Stimulated activated CD4-positive, alpha-beta T cell treated with anti-CD3 and anti-CD28 coated beads, Interleukin-4, amount 100 ng/mL, for 4 hours (primary cell): ENCODE measurements at places on chromosomes 16 and 17.
A peak's percentile ranks its signal among the peaks of the same experiment; 100 is the strongest.

- DNase-seq = no peak
These were observed 2.7 kb downstream of the NUFIP2 start for GRCh38 chr17:29291163-29291752.

- no peak for DNase-seq
These were observed 16.8 kb downstream of the LGALS9 start for GRCh38 chr17:27647765-27648164.

GRCh38 chr17:28584434-28584833, 7.7 kb upstream of the ALDOC start:
- no peak for DNase-seq

GRCh38 chr17:57941384-57942370, 13.5 kb downstream of the CUEDC1 start:
- DNase-seq = no peak

DNA sequence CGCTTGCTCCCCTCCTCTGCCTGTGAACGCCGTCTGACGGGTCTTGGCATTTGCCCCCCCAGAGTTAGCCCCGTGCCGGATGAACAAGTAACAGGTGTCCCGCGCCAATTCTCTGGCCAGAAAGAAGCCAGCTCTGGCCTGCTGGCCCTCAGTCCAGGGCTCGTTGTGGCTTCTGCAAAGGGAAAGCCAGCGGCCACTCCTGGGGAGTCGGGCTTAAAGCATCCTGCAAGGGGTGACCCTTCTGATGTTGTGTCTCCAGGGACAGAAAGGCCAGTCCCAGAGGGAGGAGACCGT, 18.4 kb upstream of the OSGIN1 start:
- DNase-seq = no peak

GRCh38 chr17:48868916-48869500, 23.6 kb upstream of the ATP5MC1 start:
- DNase-seq = no peak

- no peak for DNase-seq
These were observed 44.8 kb upstream of the NOG start for GRCh38 chr17:56548661-56549060.

GRCh38 chr16:10590342-10590741, 9.9 kb upstream of the EMP2 start:
- DNase-seq = no peak

GRCh38 chr16:65641049-65641761, 519.3 kb upstream of the CDH11 start:
- DNase-seq = no peak

DNA sequence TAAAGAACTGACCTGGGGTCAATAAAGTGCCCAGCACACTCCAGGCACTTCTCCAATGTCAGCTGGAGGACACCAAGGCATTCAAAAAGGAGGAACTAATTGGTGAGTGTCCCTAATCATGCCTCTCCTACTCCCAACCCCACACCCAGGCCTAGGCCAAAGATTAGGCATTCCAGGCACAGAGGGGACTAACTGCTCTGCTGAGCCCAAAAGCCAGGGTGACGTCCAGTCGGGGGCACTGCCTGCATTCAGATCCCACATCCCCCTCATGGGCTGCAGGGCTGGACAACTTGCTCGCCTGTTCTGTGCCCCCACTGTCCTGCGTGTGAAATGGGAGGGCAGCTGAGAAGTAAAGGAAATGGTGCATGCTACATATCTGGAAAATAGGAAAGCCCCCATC, 115.4 kb downstream of the DYNLRB2 start:
- no peak for DNase-seq

- DNase-seq = no peak
These were observed 27.1 kb downstream of the ARSG start for GRCh38 chr17:68318103-68318991.

DNA sequence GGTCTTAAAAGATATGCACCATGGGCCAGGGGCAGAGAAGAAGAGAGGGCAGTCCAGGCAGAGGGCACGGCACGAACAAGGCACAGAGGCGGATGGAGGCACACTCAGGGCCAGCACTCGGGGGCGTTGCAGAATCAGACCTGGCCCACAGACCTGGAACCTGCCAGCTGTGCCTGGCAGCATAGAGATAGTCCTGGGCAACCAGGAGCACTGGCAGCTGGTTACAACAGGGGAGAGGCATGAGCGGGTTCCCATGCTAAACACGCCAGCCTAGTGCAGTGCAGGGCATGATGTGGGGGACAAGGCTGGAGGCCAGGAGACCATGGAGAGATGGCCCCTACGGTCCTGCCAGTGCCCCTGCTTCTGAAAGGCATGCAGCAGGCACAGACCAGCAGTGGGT, 56.9 kb upstream of the RBFOX3 start:
- no peak for DNase-seq

DNA sequence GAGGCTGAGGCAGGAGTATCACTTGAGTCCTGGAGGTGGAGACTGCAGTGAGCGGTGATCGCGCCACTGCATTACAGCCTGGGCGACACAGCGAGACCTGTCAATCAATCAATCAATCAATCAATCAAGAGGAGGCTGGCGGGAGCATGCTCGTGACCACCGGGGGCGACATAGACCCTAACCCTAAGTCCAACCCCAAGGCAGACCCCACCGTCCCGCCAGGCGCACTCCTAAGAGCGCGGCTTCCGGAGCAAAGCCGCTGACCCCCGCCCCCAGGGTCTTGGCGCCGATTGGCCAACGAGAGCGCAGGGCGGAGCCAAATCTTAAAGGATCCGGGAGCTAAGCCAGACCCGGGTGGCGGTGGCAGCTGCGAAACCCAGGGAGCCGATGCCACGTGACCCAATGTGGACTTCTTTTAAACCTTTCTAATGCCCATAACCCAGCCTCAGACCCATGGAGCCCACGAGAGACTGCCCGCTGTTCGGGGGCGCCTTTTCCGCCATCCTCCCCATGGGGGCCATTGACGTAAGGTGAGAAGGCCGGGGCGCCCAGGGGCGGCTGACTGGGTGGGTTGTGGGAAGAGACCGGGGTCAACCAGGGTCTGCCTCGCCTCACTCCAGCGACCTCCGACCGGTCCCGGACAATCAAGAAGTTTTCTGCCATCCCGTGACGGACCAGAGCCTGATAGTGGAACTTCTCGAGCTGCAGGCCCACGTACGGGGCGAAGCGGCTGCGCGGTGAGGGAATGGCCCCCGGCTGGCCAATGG, at the start of gene RANGRF:
Gene RANGRF (plus strand): TSS at position 335 of the 767 bp plus-strand sequence. CDS start 119 bp downstream, at position 454.
- DNase-seq = peak; percentile 74

DNA sequence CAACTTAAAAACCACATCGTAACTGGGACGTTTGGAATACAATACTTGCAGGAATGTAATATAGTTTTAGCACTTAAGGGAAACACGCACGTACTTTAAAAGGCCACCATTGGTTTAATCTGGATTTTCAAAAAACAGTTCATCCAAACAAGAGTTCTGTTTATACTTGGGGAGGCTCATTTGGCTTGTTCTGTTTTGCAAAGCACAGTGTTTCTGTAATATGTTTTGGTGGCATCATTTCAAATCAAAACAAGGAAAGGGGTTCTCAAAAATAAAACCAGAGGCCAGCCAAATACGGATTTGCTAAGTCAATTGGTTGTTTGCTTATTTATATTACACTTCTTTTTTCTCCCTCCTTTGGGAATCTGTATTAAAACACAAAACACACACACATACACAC, 656.1 kb upstream of the SOX9 start:
- no peak for DNase-seq

DNA sequence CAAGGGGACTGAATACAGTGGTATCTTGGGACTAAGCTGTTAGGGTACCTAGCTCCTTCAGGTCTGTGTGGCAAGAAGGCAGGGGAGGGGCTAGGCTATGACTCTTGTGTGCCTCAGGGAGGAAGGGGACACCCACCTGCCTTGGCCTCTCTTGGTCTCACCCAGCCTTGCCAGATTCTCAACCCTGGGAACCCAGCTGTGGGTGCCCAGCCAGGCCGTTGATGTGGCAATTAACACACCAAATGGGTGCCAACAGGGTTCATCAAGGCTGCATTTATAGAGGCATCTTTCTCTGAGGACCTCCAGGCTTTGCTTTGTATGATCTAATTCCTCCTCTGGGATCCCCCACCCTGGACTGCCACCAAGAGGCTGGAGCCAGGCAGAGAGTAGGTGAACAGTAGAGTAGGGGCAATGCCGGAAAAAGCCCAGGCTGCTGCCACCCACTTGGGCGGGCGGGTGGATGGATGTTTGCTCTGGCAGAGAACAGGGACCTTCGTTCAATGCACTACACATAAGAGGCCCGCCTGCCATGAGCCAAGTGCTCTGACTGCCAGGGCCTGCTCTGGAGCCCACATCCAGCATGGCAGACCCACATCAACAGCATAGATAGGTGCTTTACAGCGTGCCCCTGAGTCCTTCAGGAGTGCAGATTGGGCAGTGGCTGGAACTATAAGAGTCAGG, 3.2 kb upstream of the ASB16 start:
- DNase-seq = no peak

- DNase-seq = no peak
These were observed 6.0 kb upstream of the KCNH6 start for GRCh38 chr17:63516910-63517824.

GRCh38 chr17:43986225-43986981, 18.0 kb upstream of the NAGS start:
- DNase-seq = no peak

DNA sequence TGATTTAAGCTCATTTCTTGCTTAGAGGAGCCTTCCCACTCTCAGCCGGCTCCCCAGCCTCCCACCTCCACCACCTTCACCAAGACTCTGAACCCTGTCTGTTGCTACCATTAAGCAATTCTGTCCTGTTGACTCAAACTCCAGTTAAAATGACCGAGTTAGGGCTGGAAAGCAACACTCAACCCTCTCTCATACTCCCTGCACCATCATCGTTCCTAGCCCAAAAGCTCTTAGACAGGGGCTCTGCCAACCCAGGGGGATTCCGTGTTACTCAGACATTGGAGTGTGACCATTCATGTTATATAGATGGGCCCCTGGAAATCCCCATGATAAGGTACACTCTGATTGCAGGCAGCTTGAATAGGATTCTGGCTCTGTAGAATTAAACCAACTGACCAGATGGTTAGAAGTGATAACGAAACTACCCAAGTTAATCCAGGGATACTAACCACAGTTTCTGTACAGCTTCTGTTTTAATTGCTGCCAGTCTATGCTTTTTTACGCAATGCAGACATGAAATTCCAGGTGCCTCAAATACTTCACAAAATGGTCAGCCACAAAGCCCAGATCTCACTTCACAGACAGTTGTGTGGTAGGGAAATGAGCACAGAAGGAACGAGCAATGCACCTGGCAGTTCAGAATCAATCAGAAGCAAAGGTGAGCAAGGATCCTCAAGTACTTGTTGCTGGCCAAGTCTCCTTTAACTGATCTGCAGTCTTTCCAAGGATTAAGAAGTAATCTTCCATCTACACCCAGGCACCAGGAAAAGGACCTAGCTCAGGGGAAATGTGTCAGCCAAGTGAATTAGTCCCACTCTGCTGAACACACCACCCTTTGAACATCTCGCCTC, 2.1 kb downstream of the SSTR2 start:
- DNase-seq = no peak

- no peak for DNase-seq
These were observed 77.1 kb downstream of the NXN start for GRCh38 chr17:902463-902862.

- no peak for DNase-seq
These were observed 7.5 kb downstream of the GINS2 start for GRCh38 chr16:85681255-85681654.

DNA sequence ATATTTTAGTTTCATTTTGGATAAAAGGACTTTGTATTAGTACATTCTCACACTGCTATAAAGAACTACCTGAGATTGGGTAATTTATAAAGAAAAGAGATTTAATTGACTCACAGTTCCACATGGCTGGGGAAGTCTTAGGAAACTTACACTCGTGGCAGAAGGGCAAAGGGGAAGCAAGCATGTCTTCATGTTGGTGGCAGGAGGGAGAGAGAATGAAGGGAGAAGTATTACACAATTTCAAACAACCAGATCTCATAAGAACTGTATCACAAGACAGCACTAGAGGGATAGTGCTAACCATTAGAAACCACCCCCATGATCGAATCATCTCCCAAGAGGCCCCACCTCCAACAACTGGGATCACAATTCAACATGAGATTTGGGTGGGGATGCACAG, 142.9 kb downstream of the USP31 start:
- no peak for DNase-seq

GRCh38 chr17:72545766-72546165, 424.9 kb downstream of the SOX9 start:
- no peak for DNase-seq

GRCh38 chr16:81195885-81196534, 42.5 kb upstream of the BCO1 start:
- no peak for DNase-seq

DNA sequence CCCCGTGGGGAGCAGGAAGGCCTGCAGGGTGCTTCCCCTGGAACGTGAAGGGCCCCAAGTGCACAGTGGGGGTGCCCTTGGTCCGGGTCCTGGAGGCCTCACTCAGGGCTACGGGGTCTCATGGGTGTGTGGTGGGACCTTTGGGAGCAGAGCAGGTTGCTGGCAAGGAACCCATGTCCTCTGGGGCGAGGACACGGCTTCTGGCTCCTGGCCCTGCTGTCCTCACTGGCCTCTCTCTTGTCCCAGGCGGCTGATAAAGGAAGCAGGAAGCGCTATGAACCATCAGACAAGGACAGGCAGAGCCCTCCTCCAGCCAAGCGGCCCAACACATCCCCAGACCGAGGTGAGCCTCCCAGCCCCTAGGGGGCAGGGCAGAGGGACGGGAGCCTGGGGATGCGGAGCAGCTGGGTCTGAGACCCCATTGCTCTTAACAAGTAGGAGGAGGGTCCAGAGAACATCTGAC, 9.8 kb upstream of the IL17C start:
- no peak for DNase-seq

DNA sequence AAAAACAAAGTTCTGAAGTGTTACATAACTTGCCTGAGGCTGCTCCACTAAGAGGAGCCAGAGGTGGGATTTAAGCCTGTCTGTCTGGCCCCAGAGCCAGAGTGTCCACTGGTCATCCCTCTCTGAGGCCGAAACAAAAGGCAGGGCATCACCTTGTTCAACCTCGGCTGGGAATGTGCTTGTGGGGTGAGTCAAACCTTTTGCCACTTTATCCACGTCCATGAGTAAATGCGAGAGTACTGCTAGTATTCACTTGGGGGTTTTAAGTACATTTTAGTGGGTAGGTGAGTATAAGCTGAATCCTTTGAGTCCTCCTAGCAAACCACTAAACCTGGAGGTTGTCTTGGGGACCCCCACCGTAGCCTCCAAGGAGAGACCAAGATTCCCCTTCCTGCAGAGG, 103.5 kb downstream of the STX8 start:
- DNase-seq = no peak

- no peak for DNase-seq
These were observed 77.4 kb upstream of the SMIM36 start for GRCh38 chr17:55588446-55589242.

- no peak for DNase-seq
These were observed 3.2 kb upstream of the SLC47A2 start for GRCh38 chr17:19719355-19720209.

- DNase-seq = no peak
These were observed 32.2 kb downstream of the PRSS54 start for GRCh38 chr16:58262592-58262991.

DNA sequence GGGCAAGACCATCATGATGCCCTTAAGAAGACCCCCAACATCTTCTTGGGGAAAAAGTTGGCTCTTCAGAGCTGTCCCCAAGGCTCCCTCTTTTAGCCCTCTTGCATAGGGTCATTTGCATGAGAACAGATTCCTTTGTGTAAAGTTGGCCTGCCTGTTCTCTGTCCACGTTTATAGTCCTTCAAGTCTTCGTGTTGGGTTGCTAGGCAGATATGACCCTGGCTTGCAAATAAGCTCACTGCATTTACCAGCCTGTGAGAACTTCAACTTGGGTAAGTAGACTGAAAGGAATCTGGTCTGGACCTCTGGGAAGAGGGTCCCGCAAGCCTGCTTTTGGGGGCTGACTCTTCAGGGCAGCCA, 2.9 kb downstream of the ARSG start:
- no peak for DNase-seq

GRCh38 chr16:56728980-56729734, 772 bp upstream of the NUP93 start:
- DNase-seq = no peak
